ENCODE measurements at places on chromosomes 5 and 9.

DNA sequence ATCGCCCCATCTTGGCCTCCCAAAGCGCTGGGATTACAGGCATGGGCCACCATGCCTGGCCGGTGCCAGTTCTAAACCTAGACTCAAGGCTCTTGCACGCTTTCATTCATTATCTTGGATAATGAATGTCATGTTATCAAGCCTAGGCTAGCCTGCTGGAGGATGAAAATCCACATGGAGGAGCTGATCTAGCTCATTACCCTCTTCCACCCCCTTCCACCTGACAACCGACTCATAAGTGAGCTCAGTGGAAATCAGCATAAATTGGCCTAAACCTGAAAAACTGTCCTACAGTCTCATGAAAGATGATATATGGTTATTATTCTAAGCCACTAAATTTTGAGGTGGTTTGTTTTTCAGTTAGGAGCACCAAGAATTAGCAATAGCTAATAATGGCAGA lies 3.6 kb upstream of the TGFBR1 start:
- no peak for DNase-seq

DNA sequence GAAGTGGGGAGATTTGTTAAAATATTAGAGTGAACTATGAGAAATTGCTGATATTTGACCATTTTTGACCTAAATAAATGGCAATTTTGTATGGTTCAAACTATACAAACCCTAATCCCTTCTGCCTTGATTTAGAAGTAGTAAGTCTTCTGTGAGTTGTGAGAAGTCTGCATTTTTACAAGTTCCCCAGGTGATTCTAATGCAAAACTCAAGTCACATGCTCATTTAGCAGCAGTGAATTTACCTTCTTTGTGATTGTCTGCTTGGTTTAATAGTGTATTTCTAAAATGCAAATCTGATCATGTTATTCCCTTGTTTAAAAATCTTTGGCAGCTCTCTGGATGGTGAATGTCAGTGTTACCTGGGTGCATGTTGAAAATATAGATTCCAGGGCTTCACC lies 2.8 kb downstream of the MEGF10 start:
- DNase-seq: no peak

- DNase-seq: no peak
Observed at GRCh38 chr9:105978826-105979225, 284.5 kb downstream of the TMEM38B start.

DNA sequence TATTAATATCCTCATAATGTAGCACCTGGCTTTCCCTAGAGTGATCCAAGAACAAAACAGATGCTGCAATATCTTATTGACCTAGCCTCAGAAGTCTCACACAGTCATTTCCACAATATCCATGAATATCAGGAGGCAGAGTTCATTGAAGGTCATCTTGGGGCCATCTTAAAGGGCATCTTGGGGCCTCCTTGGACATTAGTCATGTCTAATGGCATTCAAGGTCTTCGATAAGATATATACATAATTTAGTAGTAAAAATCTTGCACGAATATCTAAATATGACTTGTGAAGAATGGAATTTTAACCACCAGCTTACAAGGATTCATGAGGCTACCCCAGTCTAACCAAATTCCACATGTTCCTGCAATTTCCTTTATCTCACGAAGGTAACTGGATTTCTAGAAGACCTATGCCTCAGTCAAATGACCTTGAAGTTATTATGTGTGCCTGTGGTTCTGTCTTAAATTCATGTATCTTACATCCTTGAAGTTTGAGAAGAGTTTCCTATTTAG lies 163.6 kb upstream of the SPEF2 start:
- no peak for DNase-seq

GRCh38 chr9:109499631-109500410 lies 1.7 kb upstream of the PTPN3 start:
- DNase-seq: no peak

DNA sequence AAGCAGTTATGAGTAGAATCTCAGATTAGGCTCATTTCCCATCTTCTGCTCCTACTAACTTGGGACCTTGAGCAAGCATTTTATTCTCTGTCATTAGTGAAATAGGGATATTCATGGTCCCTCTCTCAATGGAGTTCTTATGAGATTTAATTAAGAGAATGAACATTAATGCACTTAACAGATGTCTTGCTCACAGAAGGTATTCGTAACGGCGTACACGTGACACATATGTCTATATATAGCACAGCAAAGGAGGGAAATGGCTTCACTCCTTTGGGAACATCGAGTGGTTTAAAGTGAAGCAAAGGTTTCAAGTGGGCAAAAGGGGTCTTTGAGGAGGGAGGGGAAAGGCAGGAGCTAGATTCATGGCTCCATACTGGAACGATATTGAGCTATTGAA lies 24.6 kb downstream of the KDM4C start:
- DNase-seq: no peak

GRCh38 chr5:59416026-59416425 lies 477.5 kb downstream of the PDE4D start:
- DNase-seq: no peak

GRCh38 chr5:1756481-1756880 lies 43.2 kb downstream of the MRPL36 start:
- no peak for DNase-seq
